Activated naive CD4-positive, alpha-beta T cell treated with anti-CD3 and anti-CD28 coated beads for 36 hours (primary cell): ENCODE measurements at places on chromosomes 12 and 14. TPM values are rescaled to one million over a fixed set of nuclear protein-coding genes. Genes with fewer than 3 reads are reported as not detected.

The KLRC3 gene
- total RNA-seq, result not detected

DNA sequence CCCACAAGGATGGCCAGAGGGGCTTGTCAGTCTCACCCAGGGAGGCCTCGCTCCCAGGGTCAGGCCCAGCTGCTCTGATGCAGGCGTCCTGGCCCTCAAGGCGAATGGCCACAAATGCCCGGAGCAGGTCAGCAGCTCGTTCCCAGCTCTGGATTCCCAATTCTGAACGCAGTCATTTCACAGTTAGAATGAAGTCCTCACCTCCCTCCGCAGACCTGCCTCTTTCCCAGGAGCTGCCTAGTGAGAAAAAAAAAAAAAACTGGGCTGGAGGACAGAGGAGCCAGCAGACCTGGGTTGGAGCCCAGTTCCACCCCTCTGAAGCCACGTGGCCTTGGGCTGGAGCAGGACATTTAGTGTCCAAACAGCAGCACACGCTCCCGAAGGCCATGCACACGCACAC lies 62.2 kb upstream of the DIO3 start:
- no peak for DNase-seq

The CIROP gene
- not detected for total RNA-seq

GRCh38 chr14:28830115-28830534 lies 63.5 kb downstream of the FOXG1 start:
- no peak for DNase-seq

The DPY19L2 gene
- 1.1 TPM for total RNA-seq

GRCh38 chr14:68874746-68875155 lies 81.9 kb upstream of the ZFP36L1 start:
- no peak for DNase-seq

The DDHD1 gene
- 20.1 TPM for total RNA-seq
